ENCODE measurements at places on chromosomes 2 and 18.
A peak's percentile ranks its signal among the peaks of the same experiment; 100 is the strongest.

DNA sequence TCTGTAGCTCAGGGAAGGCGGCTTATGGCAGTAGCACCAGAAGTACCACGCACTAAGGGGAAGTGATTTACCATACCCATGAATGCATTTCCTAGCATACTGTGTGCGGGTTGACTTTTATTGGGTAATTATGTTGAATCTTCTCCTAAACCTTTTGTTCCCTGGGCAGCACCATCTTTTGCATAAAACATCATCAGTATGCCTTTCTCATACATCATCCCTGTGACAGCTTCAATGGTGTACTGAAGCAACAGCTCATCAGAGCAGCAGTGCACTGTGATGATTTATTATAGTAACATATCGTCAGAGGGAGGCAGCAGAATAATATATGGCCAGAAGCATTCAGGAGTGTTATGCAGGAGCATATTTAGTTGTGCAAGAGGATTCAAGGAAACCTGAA lies 204.9 kb downstream of the CDH7 start:
- no peak for DNase-seq

DNA sequence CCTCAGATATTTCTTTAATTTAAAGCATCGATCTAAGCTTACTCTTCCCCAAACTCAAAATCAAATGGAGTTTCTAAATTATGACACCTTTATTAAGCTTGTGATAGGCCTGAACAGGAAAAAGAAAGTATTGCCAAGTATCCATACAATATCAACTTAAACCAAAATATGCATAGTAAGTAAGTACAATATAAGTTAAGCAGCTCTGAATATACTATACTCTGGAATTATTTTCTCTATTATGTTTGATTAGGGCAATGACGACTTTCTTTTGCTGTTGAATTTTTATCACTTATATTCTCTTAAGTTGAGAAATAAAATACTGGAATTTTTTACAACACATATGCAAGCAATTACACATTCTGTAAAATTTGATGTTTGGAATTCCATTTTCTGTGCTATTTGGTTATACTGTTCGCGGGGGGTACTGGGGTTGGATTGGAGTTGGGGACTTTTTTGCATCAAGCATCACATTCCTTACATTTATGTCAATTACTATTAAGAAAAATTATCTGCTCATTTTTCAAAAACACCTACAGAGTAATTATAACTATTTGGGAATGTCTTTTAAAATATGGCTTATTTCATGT lies 2.2 kb downstream of the COL5A2 start:
- no peak for DNase-seq

- DNase-seq, result no peak
Observed at GRCh38 chr2:85425588-85425987, 7.1 kb downstream of the SH2D6 start.

DNA sequence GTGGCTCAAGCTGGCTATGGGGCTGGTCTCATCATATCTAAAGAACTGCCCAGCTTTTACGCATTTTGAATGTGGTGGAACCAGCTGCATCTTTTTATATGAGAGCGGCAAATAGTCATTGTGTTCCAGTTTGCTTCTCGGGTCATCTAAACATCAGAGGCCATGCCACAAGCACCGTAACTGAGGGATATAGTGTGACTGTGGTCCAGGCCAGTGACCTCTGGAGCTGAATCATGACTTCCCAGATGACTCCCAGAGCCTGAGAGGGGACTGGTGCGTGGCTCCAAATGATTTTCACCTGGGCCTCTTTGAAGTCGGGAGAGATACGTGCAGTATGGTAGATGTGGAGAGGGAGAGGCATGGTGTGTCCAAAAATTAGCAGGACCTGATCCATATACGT lies 271.0 kb downstream of the NEDD4L start:
- DNase-seq, result peak; percentile 29

GRCh38 chr18:23228102-23229061 lies 93.1 kb downstream of the CABLES1 start:
- peak; percentile 77 for DNase-seq

- peak; percentile 67 for DNase-seq
Observed at GRCh38 chr2:188940171-188940570, 34.0 kb upstream of the COL3A1 start.

GRCh38 chr18:79857082-79857671 lies 59.4 kb downstream of the KCNG2 start:
- peak; percentile 60 for DNase-seq

DNA sequence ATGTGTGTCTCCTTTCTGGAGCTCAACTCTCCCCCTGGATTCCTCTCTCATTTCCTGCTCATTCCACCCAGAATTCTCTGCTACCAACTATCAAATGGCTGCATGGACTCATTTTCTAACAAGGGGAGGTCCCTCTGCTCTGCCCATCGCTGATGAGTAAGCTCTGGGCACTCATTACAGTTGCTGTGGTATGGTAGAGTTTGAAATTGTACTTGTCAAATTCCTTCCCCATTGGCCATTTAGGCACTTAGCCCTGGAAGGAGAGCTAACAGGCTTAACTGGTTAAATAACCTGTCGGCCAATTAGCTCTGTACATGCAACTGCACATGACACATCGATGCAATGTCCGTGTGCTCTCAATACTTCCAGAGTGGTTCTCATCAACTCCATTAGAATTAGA lies 20.4 kb downstream of the COL6A3 start:
- peak; percentile 23 for DNase-seq

- no peak for DNase-seq
Observed at GRCh38 chr2:153110486-153110885, 368.1 kb downstream of the RPRM start.

GRCh38 chr2:131125195-131125757 lies 20.1 kb downstream of the PLEKHB2 start:
- DNase-seq, result no peak

DNA sequence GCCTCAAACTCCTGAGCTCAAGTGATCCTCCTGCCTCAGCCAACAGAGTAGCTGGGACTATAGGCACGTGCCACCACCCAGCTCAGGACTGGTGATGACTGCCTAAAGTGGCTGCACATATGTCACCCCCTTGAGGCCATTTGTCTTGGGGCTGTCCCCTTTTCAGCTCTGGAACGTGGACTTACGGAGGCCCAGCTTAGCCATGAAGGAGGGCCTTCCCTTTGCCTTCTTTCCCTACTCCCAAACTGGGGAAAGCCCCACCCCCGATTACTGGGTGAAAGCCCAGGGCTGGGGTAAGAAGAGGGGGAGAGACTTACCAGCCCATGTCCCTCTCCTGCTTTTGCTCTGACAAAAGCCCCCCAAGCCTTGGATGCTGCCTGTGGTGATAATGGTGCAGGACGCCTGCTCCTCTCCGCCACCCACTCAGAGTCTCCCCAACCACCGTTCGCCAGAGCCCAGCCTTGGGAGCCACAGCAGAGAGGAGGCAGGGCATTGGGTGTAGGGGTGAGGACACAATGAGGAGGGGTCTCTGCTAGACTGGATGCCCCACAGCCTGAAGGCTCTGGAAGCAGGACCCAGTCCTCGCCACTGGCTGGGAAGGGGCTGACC lies 2.5 kb upstream of the DUSP2 start:
- DNase-seq, result no peak

GRCh38 chr2:219595256-219595655 lies 2.4 kb upstream of the STK11IP start:
- DNase-seq, result no peak

DNA sequence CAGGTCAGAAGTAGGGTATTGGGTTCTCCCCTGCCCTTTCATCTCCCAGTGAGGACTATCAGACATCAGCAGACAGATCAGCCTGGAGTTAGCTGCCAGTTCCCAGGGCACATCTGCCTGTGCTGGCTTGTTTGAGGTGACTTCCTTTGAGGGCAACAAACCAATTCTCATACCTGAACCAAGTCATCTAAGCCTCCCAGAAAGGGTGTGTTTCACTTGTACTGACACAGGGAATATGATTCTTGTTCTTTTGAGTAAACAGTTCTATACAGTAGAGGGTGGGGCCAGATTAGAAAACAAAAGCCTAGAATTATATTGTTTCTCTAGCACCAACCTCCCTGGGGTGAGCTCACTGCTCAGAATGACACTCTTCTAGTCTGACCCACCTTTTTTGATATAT lies 591.9 kb downstream of the SLC4A3 start:
- DNase-seq, result no peak

GRCh38 chr2:138630164-138630563 lies 128.6 kb downstream of the SPOPL start:
- no peak for DNase-seq

DNA sequence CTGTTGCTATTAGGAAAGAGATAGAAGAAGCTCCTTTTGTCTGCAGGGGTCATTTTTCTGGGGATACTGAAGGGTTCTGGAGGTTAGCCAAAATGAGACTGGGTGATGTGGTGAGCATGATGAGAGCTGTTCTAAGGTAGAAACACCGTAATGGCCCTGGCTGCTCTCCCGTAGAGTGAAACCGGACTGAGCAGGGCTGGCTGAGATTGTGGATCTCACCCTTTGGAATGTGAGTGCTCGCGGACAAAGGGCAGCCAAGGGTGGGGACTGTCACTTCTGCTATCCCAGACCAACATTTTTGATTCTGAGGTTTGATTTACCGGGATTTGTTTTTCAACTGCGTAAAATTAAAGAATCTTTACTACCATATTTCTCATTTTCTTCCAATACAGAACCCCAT lies 36.2 kb downstream of the TNFRSF11A start:
- no peak for DNase-seq
